ENCODE measurements at places on chromosomes 6 and 20.

DNA sequence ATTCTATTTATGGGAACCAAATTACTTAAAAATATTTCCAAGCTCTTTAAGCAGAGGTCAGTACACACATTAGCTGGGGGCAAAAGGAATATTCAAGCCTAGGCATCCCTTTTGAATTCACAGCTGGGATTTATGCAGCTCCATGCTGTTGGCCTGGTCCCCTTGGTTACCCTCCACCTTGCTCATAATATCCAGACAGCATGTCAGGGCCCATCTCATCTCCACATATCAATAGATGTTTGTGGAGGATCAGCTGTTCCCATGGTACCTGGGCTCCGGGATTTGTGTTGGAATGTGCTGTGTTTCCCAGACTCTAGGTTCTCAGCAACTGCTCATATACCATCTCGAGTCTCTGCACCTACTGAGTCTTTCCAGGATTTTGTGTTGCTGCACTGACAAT is 534.8 kb downstream of the BMP2 start:
- DNase-seq = no peak

- peak; percentile 69 for DNase-seq
Observed at GRCh38 chr6:112163295-112164257, 76.2 kb downstream of the FAM229B start.

- DNase-seq = no peak
Observed at GRCh38 chr6:163345931-163346330, 68.6 kb upstream of the QKI start.

- DNase-seq = no peak
Observed at GRCh38 chr6:170295510-170296422, 4.9 kb upstream of the DLL1 start.

DNA sequence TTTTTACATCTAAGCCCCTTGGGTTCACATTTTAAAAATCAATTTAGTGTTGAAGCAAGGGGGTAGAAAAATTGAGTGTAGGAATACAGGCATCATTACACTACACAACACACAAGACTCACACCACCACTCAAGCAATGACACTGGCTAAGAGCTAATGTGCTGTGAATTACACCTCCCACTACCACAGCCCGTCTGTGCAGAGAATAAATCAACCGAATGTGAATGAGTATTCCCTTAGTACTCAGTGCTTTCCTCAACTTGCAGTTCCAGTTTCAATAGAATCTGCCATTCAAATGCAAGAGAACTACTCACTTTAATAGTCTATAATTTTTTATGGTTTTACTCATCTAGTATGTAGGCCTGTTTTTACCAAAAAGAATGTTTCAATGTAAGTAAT is 114.4 kb downstream of the PDSS2 start:
- no peak for DNase-seq

DNA sequence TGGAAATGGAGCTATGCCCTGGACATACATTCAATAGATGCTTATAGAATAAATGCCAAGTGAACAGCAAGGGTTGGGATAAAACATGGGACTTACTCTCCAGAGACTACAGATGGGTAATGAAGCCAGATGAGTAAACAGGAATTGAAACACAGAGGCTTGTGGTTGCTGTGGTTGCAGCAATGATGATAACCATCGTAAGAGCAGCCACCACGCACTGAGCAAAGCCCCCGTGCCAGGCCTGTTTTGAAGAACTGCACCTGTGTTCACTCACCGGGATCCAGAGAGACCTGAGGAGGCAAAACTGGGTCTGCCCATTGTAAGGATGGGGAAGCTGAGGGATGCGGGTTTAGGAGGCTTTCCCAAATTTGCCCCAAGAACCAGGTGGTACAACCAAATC is 431.1 kb upstream of the CDH4 start:
- DNase-seq = no peak

DNA sequence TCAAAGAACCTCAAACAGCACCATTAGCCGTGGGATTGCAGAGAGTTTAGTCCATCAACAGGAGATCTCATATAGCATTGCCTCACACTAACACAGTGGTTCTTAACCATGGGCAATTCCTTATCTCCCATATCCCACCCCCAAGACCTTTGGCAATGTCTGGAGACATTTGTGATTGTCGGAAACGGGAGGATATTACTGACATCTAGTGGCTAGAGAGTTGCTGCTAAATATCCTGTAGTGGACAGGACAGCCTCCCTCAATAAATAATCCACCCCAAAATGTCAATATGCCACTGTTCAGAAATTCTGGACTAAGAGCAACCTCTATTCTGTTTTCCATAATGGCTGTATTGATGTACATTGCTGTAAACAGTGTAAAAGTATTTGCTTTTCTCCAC is 210.1 kb upstream of the CCN2 start:
- DNase-seq = no peak

DNA sequence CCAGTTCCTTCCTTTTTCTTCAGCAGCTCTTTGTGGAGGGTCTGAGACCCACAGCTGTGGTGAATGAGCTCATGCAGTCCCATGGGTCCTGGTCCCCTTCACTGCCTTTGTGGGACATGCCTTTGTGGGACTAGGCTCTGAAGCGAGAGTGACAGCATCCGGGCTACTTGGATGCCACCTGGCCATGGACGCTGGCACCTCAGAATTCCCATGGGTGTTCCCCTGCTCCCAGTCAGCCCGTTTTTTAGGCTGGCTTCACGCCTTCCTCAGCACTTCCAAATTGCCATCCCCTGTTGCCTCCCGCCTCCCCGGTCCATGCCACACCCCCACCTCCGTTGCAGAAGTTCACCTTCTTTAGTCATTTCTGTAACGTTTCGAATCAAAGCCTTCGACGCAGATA is 45.1 kb downstream of the RAMACL start:
- DNase-seq = no peak

GRCh38 chr20:33857722-33858563 is 46.8 kb downstream of the CHMP4B start:
- DNase-seq = no peak

GRCh38 chr6:160261991-160262680 is 3.5 kb upstream of the SLC22A2 start:
- no peak for DNase-seq

- DNase-seq = peak; percentile 72
Observed at GRCh38 chr20:32539817-32540675, 45.1 kb downstream of the NOL4L start.

- no peak for DNase-seq
Observed at GRCh38 chr6:28747631-28748157, 176.1 kb downstream of the TRIM27 start.

GRCh38 chr6:146767632-146768031 is 168.9 kb downstream of the ADGB start:
- DNase-seq = no peak

DNA sequence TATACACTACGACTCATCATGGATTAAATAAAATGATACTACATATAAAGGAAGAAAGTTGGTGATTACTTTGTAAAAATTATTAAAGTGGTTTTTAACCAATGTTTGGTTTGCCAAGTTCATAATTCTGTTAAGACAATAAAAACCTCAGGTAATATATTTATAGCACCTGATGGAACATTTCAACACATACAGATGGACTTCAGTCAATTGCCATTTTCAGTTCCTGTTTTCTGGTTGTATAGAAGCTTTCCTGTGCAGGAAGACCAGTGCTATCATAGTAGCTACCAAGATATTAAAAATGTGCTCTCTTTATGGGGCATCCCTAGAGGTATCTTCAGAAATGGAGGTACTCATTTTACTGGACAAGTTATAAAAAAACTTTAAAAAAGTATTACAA is 1686.4 kb downstream of the GRIK2 start:
- DNase-seq = no peak

- DNase-seq = no peak
Observed at GRCh38 chr20:23049201-23050075, at the start of gene THBD. THBD (minus strand) TSS chr20:23049672; CDS start chr20:23049504, 168 bp downstream.

DNA sequence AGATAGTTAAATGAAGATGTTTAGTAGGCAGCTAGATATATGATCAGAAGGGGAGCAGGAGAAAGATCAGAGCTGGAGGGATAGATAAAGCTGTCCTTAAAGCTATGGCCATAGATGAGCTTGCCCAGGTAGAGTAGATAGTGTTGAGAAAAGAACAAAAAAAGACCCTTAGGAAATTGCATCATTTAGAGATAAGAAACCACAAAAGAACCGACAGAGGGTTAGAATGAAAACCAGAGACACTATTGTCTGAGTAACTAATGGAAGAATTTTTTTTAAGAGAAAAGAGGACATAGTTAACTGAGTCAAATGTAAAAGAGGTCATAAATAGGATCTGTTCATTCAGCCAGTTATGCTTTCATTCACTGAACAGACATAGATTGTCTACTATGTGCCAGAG is 101.8 kb downstream of the TNFAIP3 start:
- no peak for DNase-seq

GRCh38 chr6:65799389-65799788 is 92.4 kb upstream of the EYS start:
- DNase-seq = no peak

- no peak for DNase-seq
Observed at GRCh38 chr6:45556828-45557227, 179.1 kb upstream of the SUPT3H start.

- no peak for DNase-seq
Observed at GRCh38 chr20:32823737-32824588, 4.2 kb downstream of the MAPRE1 start.

GRCh38 chr6:35170891-35171290 is 29.8 kb upstream of the TCP11 start:
- DNase-seq = no peak

GRCh38 chr6:75498862-75499261 is 5.3 kb upstream of the FILIP1 start:
- no peak for DNase-seq

GRCh38 chr20:22074635-22075034 is 369.2 kb downstream of the PAX1 start:
- no peak for DNase-seq

GRCh38 chr20:10946124-10946880 is 272.5 kb upstream of the JAG1 start:
- DNase-seq = no peak

DNA sequence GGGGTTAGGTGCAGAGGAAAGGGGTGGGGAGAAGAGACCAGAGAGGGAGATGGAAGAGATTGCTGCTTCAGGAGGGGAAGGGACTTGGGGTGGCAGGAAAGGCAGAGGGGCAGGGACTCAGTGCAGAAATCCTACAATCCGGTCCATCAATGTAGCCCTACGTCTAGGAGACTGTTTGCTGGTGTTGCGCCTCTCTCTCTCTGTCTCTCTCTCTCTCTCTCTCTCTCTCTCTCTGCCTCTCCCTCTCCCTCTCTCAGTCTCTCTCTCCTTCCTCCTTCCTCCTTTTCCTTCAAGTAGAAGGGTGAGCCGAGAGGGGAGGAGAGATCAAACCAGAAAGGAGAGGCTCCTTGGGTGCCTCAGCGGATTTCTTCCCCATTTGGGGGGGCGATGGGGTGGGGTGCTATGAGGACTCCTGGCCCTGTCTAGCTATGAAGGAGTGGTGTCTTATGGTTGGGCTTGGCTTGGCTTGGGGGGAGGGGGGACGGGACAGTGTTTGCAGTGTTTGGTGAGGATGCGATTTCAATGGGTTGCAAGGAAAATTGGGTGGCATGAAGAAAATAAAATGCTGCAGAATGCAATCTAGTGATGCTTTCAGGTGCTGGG is 181.2 kb downstream of the TBXT start:
- no peak for DNase-seq

DNA sequence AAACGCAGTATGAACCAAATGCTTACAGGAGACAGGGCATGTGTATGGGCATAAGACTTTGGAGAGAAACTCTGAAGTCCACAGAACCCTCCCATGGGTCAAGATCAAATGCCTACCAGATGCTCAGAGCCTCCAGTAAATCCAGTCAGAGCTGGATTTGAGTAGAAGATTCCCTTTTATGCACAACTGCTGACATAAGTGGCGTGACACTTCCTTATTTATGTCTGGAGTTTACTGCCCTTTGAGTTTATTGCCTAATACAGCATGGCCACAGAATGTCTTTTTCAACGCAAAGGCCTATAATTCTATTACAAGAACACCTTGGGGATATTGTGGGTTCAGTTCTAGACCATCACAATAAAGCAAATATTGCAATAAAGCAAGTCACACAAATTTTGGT is 220.0 kb upstream of the FOXQ1 start:
- no peak for DNase-seq

GRCh38 chr20:49324306-49324705 is 46.4 kb upstream of the ZNFX1 start:
- no peak for DNase-seq

DNA sequence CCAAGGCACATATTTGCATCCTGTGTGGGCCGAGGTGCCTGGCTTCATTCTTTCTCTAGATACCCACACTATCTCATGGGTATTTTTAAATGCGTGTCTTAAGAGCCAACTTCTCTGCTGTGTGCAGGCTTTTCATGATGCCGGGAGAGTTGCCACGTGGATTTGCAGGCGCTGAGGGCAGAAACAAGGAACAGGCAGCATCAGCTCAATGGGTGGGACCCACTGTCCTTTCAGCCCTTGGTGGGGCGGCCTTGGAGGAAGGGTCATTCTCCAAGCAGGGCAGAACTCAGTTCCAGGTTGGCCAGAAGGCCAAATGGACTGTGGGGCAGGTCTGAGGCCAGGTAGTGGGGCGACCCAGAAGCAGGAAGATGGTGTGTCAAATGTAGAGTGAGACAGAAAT is 84.7 kb downstream of the PHACTR3 start:
- DNase-seq = no peak

DNA sequence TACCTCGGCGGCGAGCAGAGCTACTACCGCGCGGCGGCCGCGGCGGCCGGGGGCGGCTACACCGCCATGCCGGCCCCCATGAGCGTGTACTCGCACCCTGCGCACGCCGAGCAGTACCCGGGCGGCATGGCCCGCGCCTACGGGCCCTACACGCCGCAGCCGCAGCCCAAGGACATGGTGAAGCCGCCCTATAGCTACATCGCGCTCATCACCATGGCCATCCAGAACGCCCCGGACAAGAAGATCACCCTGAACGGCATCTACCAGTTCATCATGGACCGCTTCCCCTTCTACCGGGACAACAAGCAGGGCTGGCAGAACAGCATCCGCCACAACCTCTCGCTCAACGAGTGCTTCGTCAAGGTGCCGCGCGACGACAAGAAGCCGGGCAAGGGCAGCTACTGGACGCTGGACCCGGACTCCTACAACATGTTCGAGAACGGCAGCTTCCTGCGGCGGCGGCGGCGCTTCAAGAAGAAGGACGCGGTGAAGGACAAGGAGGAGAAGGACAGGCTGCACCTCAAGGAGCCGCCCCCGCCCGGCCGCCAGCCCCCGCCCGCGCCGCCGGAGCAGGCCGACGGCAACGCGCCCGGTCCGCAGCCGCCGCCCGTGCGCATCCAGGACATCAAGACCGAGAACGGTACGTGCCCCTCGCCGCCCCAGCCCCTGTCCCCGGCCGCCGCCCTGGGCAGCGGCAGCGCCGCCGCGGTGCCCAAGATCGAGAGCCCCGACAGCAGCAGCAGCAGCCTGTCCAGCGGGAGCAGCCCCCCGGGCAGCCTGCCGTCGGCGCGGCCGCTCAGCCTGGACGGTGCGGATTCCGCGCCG is 994 bp downstream of the FOXC1 start:
- no peak for DNase-seq

GRCh38 chr6:149939356-149939648 is 2.5 kb upstream of the ULBP2 start:
- DNase-seq = no peak

Measured in CD4-positive, alpha-beta T cell (primary cell).